Panc1 (cell line): ENCODE measurements at places on chromosomes 6 and 20.

DNA sequence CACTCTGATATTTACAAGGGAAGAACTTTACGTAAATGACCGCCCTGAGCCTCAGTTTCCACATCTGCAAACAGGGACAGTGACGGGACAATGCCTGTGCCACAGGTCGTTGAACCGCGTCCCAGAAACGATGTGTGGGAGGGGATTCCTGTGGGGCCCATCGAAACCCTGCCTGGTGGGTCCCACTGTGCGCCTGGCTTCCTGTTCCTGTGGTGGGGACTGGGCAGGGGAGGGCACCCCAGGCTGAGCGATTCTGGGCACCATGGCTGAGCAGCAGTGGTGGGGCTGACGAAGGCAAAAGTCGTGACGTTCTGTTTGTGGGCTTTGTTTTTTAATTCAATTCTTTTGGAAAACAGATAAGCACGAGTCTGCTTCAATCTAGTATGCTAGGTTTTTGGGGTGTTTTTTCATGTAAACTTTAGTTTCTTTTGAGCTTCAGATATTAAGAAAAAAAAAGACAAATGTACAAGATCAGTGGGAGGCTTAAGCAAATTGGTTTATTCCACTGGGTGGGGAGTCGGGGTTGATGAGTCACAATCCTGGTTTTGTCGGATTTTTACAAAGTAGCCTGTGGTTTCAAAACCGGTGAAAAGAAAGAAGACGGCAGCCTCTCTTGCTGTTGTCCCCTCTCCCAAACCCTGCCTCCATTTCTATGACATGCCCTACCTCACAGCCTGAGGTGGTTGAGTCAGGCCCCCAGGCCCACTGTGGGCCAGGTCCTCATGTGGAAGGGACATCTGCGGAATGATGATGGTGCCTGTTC, 40.4 kb downstream of the GNAS-AS1 start:
- DNase-seq = no peak

DNA sequence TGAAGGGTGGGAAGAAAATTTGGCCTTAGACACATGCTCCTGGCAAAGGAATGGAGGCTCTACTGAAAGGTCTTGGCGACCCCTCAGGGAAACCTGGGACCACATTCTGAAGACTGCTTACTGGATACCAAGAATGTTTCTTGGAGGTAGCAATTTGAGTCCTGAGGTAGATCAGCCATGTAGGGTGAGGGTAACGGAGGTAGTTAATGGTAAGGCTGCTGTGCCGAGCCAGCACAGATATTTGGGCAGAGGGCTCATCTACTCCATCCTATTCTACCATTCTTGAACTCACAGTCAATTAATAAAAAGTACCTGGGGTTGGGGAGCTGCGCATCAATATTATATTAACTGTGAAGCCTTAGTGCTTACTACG, 401 bp upstream of the PHF3 start:
- no peak for DNase-seq

DNA sequence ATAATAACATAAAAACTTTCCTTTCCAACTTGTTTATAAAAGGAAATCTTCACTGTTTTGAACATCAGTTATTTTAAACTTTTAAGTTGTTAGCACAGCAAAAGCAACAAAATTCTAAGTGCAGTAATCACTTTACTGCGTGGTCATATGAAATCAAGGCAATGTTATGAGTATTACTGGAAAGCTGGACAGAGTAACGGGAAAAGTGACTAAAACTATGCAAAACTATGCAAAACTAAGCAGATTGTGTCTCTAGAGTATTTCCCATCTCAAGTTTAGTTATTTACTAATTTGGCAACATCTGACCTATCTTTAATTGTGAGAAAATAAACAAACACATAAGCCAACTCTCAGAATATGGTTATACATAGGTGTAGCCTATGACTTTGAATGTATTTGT, 10.9 kb upstream of the ANKEF1 start:
- DNase-seq = no peak

GRCh38 chr6:134074151-134075055, 22.0 kb upstream of the SLC2A12 start:
- no peak for DNase-seq

GRCh38 chr6:12947151-12947871, 230.7 kb downstream of the PHACTR1 start:
- no peak for DNase-seq

DNA sequence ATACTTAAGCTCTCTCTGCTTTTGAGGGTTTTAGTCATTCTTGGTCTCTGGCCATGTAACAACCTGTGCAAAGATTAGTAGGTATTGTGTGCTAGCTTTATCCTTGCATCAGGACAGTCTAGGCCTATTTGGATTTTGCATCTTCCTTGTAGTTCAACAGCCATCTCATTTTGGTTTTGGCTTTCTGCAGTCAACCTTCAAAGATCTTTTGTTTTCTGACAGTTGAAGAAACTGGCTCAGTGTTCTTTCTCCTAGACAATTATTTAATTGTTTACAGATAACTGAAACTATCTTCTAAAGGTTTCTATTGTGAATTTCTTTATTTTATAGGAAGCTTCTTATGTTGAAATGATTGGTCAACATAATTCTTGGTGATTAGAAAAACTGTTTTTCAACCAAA, 307.5 kb downstream of the CDKAL1 start:
- DNase-seq = no peak

DNA sequence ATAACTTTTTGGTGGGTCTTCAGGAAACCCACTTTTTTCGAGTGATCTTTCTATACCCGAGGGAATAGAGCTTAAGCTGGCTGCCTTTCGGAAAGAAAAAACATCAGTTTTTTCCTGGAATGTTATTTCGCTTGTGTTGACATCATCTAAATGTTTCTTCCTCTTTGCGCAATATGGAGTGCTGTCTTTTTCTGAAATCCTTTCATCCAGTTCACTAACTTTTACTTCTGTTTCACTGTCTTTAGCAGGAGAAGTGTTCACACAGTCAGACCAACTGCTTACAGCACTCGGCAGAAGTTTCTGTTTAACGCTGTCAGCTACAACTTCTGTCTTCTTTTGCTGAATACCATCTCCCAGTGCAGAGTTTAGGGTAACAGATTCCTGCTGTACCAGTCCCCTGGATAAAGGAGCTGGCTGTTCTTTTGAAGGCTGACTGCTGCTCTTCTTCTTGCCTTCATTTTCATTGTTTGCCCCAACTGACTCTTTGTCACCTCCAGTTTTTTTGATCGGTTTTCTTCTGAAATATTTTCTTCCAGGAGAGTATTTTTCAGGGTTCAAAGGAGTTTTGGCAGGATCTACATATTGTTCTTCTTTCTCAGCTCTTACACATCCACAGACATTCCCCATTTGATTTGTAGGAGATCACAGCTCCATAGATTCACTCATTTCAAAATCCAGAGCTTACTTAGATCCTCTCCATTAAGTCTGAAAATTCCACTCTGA, 50.0 kb upstream of the DST start:
- no peak for DNase-seq

- no peak for DNase-seq
Observed at GRCh38 chr6:37667050-37667814, 30.5 kb downstream of the MDGA1 start.

DNA sequence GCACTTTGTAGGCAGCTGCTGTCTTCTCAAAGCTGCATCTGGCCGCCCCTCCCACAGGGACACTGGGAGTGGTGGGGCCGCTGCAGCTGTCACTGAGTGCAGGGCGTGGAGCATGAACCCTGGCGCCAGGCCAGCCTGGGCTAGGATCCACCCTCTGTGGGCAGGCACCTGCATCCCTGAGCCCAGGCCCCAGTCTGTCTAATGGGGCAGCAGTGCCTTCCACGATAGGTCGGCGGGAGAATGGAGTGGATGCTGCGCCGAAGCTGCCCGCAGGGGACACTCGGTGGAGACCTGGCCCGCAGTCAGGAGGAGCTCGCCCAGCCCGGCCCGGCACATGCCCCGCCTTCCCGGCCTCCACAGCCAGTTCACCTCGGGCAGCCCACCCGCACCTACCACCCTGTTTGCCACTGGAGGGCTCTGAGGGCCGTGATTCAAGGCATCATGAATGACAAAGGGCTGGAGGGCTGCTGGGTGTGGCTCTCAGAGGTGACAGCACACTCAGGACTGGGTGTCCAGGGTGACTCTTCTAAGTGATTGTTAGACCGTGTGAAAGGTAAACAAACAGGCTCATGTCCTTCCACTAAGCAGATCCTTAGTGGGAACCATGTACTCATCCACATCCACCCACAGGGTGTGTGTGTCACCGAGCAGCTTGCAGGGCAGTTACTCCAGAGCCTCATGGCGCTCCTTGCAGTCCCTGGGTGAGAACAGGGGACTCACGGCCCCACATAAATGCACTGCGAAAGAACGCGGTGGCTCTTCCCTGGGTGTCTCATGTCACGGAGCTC, 133.9 kb downstream of the AGPAT4 start:
- no peak for DNase-seq

- no peak for DNase-seq
Observed at GRCh38 chr6:16420715-16421461, 182.5 kb downstream of the GMPR start.

- no peak for DNase-seq
Observed at GRCh38 chr20:35329435-35330139, 37.4 kb upstream of the FAM83C start.

DNA sequence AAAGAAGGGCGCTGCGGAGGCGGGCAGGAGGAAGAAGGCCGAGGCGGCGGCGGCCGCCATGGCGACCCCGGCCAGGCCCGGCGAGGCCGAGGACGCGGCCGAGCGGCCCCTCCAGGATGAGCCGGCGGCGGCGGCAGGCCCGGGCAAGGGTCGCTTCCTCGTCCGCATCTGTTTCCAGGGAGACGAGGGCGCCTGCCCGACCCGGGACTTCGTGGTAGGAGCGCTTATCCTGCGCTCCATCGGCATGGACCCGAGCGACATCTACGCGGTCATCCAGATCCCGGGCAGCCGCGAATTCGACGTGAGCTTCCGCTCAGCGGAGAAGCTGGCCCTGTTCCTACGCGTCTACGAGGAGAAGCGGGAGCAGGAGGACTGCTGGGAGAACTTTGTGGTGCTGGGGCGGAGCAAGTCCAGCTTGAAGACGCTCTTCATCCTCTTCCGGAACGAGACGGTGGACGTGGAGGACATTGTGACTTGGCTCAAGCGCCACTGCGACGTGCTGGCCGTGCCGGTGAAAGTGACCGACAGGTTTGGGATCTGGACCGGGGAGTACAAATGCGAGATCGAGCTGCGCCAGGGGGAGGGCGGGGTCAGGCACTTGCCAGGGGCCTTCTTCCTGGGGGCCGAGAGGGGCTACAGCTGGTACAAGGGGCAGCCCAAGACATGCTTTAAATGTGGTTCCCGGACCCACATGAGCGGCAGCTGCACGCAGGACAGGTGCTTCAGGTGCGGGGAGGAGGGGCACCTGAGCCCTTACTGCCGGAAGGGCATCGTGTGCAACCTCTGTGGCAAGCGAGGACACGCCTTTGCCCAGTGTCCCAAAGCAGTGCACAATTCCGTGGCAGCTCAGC, 780 bp downstream of the ZCCHC3 start:
- no peak for DNase-seq

GRCh38 chr6:11714116-11714797, 64.3 kb downstream of the ADTRP start:
- no peak for DNase-seq

DNA sequence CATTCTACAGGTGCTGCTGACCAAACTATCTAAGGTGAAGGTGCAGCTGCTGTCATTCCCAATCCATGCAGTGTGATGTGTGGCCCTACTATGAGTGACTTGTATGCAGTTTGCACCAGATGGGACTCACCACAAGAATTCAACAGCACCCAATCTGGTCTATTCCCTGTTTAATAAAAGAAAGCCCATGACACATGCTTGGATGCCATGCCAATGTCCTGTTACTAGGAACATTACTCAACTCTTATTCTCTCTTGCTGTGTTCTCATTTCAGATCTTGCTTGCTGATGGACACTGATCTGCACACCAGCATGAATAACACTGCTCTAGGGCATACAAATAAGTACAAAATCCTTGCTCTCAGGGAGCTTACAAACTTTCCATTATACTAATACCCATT, 221.6 kb upstream of the CDYL start:
- no peak for DNase-seq

- no peak for DNase-seq
Observed at GRCh38 chr6:39314273-39314795, at the start of gene KCNK17. KCNK17 (minus strand) TSS chr6:39314419; CDS start chr6:39314320, 99 bp downstream.

DNA sequence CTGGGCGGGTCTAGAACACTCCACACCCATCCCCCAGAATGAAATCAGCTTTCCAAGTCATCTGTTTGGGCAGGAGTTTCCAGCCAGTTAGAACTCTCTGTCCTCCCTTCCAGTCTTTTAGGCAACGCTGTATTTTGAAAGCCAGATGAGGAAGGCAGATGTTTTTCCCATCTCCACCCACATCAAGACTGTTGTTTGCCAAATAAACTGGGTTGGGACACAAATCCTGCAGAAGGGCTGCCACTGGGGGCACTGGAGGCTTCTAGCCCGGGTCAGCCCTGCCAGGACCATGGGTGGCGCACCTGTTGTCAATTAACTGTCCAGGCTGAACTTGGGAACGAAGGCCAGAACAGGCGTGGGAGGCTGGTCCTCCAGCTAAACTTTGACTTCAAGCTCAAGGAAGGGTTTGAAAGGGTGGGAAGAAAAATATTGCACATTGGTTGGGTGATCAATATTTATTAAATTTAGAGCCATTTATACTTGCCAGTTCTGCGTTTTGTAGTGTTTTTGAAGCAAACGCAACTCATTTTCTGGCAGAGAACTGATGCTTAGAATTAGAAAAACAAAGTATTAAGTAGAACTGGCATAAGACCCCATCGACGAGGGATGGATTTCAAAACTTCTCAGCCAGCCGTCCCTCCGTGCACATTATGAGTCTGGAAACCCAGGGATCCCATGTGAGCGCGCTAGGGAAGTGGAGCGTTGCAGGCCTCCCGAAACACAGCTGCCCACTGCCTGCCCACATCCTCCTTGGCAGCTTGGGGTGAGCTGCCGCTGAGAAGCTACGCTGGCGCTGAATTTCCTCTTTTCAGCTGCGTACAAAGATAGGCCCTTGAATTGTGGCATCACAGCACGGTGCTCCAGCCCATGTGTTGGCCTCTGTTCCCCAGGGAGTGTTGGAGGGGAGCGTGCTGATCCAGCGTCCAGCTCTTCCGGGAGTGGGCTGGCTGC, 297.4 kb downstream of the QKI start:
- no peak for DNase-seq

DNA sequence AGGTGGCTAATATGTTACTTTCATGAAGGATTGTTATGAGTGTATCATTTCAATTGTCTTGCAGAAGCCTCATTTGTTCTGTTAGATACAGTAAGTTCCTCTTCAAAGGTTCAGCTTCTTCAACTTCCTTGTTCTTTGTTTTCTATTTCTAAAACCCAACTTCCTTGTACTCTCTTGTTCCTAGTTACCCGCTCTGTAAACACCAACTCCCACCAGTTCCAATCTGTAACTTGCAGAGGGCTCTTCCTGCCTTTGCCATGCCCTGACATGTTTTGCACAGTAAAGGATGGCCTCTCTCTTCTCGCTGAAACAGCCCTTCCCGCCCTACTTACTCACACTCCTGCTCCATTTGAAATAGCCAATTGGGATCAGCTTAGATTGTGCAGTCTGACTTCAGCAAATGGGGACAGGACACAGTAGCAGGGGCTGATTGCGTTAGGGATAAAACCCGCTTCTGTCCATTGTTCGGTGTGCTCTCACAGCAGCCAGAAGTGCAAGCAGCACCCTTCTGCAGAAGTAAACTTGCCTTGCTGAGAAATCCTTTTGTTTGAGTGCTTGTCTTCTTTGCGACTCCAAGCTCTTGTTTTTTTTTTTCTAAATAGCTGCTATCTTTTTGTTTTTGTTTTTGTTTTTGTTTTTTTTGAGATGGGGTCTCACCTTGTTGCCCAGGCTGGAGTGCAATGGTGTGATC, 45.9 kb upstream of the POU5F1 start:
- no peak for DNase-seq
